ENCODE measurements at places on chromosomes 16 and 17.

DNA sequence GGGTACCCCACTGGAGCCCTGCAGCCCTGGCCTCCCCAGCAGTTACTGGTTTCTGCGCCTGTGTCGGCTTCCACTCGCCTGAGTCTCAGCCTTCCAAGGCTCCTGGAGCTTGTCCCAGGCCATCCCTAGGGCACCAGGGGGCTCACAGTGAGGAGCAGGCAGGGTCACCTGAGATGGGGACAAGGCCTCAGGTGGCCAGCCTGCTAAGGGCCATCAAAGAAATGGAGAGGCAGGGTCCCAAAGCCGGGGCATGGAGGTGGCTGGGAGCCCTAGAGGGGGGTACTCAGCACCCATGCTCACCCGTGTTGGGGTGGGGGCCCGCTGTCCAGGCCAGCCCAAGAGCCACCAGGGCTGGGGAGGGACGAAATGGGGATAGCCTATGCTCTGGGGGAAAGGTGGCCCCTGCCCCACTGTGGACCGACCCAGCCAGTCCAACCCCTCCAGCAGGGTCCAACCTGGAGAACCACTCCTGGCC is 1.3 kb downstream of the FASN start:
- DNase-seq = no peak

DNA sequence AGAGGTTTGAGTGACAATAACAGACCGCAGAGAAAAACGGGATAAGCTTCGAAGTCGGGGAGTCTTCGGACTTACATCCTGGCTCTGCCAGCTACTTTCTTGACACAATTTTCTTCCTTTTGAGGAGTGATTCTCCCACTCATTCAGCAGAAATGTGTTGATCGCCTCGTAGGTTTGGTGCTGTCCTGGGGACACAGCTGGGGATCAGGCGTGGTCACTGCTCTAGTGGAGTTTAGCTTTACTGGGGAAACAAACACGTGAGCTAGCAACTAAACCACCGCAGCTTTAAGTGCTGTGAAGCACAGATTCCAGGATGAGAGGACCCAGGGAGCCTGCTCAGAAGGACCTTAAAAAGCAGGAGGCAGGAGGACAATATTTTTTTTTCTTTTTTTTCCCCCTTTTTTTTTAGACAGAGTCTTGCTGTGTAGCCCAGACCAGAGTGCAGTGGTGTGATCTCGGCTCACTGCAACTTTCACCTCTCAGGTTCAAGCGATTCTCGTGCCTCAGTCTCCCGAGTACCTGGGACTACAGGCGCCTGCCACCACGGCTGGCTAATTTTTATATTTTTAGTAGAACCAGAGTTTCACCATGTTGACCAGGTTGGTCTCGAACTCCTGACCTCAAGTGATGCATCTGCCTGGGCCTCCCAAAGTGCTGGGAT is 858 bp downstream of the NUBP1 start:
- no peak for DNase-seq

- DNase-seq = no peak
Observed at GRCh38 chr17:47708312-47708863, 14.4 kb downstream of the TBKBP1 start.

DNA sequence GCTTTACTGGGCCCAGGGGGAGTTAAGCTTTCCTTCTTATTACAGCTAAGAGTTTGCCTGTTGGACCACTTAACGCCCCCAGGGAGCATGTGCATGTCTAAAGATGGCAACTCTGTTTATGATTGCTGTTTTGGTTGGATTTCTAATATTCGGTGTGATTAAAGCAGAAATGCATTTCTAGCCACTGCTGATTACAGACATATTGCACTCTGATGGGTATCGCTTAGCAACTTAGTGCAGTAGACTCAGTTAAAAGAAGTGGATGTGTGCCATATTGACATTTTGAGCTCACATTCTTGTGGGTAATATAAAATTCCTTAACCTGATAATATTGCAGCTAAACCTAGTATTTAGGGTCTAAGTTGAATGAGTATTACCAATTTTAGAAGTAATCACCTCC is 4.2 kb downstream of the NF1 start:
- no peak for DNase-seq

DNA sequence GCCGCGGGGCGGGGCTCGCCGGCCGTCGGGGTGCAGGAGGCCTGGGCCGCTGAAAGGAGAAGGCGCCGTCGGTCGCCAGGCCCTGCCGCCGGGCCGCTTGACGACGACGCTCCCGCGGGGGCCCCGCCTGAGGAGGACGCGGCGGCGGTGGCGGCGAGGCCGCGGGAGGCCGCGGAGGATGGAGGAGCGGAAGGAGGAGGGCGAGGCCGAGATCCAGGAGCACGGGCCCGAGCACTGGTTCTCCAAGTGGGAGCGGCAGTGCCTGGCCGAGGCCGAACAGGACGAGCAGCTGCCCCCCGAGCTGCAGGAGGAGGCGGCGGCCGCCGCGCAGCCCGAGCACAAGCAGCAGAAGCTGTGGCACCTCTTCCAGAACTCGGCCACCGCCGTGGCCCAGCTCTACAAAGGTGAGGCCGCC is 430 bp downstream of the HAPSTR1 start:
- DNase-seq = peak; percentile 41

DNA sequence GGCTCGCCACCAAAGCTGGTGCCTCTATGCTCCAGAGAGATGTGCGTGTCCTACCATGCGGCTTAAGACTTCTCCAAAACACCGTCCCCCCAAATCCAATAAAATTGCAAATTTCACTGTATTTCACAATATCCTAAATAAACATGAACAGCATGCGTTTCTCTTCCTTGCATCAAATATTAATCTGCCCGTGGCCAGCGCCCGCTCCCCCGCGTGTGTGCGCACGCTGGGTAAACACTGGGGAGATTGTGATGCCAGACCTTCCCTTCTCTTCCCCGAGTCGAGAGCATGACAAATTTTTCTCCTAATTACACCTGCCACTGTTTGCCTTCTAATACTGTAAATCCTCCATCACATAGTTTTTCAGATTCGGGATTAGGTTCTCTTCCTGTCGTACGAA is 148.1 kb downstream of the MRM1 start:
- no peak for DNase-seq

GRCh38 chr17:38539386-38539785 is 66.4 kb downstream of the SRCIN1 start:
- DNase-seq = no peak
